ENCODE measurements at places on chromosomes 2 and 18.

DNA sequence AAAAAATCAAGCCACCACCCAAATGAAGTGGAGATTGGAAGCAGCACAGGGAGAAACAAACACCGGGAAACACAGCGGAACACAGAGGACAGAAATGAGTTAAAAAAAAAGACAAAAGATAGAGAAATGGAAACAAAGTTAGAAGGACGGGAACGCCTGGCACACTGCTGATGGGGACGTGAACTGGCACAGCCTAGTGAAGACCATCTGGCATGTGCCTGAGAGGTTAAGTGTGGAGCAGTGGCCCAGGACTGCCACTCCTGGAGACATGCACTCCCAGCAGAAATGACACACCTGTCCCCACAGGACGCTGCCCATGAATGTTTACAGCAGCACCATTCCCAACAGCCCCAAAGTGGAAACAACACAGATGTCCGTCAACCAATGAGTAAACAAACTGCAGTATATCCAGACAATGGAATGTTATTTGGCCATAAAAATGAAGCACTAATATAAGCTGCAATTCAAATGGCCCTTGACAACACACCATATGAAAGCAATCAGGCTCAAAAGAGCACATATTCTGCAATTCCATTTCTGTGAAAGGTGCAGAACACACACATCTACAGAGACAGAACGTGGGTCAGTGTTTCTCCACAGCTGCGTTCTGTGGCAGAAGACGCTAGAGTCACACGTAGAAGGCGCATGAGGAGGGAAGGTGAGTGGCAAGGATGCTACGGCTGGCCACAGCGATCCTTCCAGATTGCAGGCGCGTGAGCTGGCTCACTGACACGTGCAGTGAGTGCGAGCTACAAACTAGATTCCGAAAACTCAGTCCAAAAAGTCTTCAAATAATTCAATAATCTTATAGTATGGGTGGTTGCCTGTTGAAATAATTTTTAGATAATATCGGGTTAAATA, 24.6 kb downstream of the THAP4 start:
- DNase-seq: no peak

DNA sequence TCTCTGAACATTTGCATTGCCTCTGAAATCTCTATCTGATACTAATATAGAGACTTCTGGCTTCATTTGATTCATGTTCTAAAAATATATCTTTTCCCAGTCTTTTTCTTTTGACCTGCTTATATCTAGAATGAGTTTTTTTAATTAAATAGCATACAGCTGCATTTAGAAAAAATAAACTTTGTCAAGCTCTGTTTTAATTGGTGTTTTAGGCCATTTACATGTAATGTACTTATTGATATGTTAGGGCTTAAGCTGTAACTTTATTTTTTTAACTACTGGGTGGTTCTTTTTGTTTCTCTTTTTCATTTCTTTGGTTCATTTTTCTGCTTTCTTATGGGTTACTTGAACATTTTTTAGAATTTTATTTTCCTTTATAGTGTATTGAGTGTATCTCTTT, 54.9 kb downstream of the CCDC138 start:
- DNase-seq: no peak

GRCh38 chr18:58715540-58715939, 44.3 kb downstream of the MALT1 start:
- no peak for DNase-seq

GRCh38 chr2:188443207-188443606, 151.5 kb downstream of the GULP1 start:
- DNase-seq: no peak

DNA sequence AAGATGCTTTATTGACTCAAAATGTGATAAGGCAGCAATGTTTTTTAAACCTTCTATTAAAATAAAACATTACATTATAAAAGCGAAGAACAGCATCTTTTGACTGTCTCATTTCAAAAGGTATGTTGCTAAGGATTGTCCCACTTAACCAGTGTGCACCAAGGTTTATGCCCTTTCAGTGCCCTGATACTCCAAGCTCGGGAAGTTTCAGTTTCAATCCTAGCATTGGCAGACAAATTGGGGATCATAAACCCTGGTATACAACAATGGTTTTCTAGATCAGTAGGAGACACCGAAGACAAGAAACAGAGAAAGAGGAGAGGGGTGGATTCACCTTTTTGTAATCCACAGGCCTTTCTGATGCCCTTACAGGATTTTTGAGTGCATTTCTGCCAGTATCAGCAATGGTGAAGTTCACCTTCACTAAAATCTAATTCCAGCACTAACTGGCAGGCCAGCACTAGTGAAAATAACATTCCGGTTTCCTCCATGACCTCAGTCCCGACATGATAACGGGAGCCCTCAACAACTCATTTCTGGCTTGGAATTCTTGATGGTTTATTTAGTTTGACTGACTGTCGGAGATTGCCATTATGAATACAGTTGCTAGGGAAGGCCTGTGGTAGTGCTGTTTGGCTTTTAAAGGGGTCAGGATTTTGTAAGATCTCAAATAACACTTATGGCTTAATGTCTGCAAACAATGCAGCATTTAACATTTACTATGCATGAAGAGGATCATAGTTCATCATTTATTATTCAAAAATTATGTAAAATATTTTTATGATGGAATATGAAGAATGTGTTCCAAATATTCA, 33.3 kb upstream of the FIGN start:
- DNase-seq: no peak

DNA sequence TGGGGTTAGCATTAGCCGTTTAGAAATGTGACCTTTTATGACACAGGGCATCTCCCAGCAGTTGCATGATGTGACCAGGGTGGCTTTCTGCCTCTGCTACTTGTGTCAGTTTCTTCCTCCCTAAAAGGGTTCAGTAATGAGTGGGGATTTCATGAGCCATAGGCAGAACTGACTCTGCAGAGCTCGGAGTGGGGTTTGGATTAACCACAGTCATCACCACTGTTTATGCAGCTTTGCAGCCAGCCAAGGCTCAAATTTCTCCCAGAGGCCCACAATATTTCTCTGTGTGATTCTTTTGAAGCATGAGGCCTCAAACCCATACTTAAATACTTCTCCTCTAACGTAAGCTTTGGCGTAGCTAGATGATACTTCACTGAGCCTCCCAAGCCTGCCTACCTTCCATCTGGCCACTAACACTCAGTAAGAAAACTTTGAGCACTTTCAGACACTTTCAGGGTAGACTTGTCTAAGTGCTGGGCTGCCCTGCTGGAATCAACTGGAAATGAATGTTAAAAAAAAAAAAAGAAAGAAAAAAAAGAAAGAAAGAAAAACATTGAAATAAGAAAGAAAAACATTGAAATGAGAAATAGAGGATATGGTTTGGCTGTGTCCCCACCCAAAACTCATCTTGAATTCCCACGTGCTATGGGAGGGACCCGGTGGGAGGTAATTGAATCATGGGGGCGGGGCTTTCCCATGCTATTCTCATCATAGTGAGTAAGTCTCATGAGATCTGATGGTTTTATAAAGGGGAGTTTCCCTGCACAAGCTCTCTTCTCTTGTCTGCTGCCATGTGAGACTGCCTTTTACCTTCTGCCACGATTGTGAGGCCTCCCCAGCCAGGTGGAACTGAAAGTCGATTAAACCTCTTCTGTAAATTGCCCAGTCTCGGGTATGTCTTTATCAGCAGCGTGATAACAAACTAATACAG, 11.5 kb upstream of the LAPTM4A start:
- no peak for DNase-seq

GRCh38 chr2:236844711-236845110, 241.0 kb upstream of the COPS8 start:
- DNase-seq: no peak

GRCh38 chr18:36564841-36565240, 264.0 kb downstream of the TPGS2 start:
- no peak for DNase-seq

GRCh38 chr2:36357847-36358659, 2.5 kb downstream of the CRIM1 start:
- peak; percentile 35 for DNase-seq

- DNase-seq: no peak
Measured at GRCh38 chr18:54220406-54220805, 4.1 kb downstream of the MBD2 start.

DNA sequence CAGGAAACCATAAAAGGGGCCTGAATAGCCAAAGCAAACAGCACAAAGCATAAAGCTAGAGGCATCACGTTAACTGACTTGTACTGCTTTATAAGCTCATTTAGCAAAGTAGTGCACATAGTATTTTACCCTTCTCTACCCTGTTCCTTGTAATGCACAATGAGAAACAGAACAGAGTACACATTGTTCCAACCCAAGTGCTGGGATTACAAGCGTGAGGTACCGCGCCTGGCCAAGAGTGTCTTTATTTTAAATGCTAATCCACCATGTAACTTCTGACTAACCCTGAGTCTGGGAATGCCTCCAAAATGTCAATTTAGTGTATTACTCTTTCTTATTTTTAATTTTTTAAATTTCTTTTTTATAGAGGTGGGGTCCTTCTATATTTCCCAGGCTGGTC, 46.4 kb upstream of the STON1 start:
- no peak for DNase-seq

DNA sequence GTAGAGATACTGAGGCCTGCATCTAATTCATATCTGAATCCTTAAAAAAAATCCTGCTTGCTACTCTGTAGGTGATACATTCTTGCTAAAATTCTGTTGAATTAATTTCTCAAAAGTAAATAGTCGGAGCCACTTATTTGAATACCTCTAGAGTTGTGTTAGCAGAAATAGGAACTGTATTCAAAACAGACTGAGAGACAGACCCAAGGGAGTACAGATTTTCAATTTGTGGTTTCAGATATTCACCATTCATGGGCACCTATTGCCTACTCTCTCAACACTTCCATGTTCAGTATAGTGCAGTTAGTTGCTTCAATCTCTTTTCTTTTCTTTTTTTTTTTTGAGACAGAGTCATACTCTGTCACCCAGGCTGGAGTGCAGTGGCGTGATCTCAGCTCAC, 46.6 kb upstream of the CTLA4 start:
- DNase-seq: no peak

- no peak for DNase-seq
Measured at GRCh38 chr2:220465700-220466099, 838.3 kb downstream of the SLC4A3 start.

GRCh38 chr2:136422512-136422911, 304.6 kb upstream of the CXCR4 start:
- no peak for DNase-seq

DNA sequence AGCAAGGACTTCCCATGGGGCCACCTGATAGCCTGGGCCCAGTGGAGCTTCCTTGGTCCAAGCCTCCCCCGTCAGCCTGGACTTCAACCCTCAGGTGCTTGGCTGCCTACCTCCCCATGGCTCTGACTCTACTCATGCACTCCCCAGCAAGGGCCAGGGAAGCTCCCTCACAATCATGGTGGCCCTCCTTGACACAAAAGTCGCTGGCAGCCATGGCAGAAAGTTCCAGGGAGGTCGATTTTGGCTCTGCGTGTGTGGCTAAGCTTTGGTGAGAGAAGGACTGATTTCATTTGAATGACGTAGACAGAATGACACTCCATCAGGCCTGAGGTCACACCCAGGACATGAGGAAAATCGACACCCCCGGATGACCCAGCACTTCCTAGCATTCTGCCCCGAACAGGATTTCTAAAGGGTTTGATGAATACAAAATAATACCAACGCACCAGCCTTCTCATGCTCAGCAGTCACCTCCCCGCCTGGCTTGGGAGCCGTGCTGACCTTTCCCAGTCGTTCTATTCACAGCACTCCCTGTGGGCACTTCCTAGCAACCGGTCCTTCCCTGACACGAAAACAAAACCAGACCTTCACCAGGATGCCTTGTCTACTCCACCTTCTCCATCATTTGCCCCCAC, 52.7 kb downstream of the LBH start:
- DNase-seq: no peak

DNA sequence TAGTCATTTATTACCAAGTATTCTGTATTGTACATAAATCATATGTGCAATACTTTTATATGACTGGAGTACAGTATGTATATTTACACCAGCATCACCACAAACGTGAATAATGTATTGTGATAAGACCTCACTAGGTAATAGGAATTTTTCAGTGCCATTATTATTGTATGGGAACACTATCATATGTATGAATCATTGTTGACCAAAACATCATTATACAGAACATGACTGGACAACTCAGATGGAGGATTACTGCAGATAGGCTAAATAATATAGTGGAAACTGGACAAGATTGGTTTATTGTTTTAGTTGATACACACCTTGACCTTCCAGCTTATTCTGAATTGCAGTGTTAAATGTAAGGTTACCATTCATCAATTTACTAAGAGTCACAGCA, 33.4 kb downstream of the VAPA start:
- no peak for DNase-seq

DNA sequence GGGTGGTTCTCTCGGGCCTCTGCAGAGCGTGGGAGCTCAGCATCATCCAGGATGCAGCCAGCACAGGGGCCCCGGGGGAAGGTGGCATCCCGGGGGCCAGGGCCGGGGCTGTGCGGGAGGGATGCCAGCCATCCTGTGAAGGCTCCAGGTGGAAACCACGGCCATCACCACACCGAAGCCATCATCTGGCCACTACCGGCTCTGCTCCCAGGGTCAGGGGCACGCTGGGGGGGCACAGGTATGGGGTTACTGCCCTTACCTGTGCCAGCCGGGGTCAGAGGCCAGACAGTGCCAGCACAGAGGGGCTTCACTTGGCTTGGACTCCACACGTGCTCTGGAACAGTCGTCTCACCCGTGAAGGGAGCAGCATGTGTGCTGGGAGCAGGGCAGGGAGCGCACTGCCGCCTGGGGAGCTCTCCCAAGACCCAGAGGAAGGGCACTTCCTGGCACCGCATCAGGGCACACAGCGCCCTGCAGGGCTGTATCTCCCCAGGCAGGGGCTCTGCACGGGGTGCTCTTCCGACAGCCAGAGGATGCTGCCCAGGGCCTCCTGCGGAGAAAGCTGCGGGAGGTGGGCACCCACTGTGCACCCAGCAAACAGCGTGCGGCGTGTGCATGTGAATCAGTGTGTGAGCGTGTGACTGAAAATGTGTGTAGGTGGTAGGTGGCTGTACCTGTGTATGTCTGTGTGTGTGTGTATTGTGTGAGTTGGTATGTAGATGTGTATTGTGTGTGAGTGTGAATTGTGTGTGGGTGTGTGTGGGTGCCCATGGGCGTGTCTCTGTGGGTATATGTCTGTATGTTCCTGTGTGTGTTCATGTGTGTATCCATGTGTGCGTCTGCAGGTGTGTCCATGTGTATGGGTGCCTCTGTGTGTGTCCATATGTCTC, 75.0 kb downstream of the PTGR3 start:
- DNase-seq: no peak

DNA sequence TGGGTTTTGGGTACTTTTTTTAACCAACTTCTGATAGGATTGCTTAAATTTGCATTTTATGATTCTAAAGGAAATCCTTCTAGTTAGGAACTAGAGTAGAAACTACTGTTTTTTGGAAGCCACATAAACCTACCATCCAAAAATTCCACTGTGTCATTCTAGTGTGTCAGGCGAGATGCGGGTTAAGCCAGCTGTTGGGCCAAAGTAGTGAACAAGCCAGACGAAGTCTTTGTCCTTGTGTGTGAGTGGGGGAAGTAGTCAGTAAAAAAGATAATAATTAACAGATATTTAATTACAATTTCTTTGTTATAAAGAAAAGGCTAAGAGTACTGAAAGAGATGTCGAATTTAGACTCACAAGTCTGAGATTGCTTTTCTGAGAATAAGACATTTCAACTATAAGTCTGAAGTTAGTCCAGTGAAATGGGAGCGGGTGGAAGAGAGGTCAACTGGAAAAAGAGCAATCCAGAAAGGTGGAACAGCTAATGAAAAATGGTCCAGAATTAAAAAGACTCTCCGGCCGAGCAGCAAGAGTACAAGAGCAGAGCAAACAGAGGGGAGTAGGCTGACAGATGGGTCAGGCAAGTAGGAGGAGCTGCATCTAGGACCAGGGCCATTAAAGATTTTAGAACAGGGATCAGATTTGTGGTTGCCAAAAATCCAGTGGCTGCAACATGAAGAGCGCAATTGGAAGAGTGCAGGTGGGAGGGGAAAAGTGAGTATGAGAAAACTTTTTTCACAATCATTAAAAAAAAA, 1.5 kb downstream of the EPB41L5 start:
- no peak for DNase-seq

All from GM20000 (cell line).